SK-N-SH treated with all-trans-retinoic acid at 6 μM for 48 hours (cell line): ENCODE measurements at places on chromosomes 16 and 17.
A peak's percentile ranks its signal among the peaks of the same experiment; 100 is the strongest.

DNA sequence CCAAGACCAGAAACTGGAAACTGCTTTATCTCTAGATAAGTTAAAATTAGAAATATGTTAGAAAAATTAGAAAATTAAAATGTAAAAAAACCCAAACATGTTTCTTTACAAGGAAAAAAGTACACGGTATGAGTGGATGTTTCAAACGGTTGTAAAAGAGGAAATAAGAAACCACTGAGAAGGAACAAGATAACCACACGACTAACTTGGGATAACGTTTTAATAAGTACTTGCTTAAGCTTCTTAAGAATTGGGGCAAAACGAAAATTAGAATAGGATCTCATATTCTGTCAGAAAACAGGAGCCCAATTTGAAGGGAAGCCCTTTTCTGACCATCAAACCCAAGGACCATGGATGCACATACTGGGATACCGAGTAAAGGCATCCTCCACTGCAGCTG lies 31.0 kb downstream of the MBTPS1 start:
- ATAC-seq, result no peak

GRCh38 chr17:63337579-63337978 lies 108.5 kb downstream of the CYB561 start:
- ATAC-seq, result no peak

DNA sequence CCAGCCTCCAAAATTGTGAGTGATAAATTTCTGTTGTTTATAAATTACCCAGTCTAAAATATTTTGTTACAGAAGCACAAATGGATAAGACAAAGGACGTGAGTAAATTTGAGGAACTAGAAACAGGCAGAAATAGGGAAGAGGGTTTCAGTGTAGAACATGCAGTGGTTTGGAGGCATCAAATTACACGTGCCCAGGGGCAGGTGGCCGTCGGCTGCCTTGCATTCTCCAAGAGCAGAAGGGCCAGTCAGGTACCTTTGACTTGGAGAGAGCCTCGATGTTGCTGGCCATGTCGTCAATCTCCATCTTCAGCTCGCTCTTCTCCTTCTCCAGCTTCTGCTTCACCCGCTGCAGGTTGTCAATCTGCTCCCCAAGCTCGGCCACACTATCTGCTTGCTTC lies 54.3 kb downstream of the MYH13 start:
- no peak for ATAC-seq

GRCh38 chr17:2532146-2532720 lies 20.5 kb upstream of the METTL16 start:
- ATAC-seq, result no peak

DNA sequence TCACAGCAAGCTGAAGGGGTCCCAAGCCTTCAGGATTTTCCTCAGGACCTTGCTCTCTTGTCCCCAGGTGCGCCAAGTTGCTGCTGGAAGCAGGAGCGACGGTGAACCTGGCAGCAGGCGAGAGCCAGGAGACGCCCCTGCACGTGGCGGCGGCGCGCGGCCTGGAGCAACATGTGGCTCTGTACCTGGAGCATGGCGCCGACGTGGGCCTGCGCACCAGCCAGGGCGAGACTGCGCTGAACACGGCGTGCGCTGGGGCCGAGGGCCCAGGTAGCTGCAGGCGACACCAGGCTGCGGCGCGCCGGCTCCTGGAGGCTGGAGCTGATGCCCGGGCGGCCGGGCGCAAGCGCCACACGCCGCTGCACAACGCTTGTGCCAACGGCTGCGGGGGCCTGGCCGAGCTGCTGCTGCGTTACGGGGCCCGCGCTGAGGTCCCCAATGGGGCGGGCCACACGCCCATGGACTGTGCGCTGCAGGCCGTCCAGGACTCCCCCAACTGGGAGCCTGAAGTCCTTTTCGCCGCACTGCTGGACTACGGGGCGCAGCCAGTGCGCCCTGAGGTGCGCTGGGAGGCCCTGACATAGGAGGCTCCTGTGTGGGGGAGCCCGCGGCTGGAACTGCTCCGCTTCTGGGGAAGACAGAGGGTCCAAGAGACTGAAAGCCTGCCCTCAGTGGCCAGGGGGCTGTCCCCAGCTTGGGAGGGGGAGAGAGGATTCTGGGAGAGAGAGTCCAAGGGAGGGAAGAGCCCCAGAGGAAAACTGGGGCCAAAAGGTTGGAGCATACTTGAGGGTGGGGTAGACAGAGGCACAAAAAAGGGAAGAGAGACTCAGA lies 6.4 kb downstream of the ASB16 start:
- ATAC-seq, result no peak; the same call in 2 of the 3 replicates

GRCh38 chr16:17389384-17389783 lies 81.4 kb downstream of the XYLT1 start:
- ATAC-seq, result no peak; the same call in 1 of the 3 replicates

- no peak for ATAC-seq
These were observed 9.3 kb downstream of the CCDC102A start for GRCh38 chr16:57527027-57527426.

- no peak for ATAC-seq
These were observed 34.1 kb downstream of the MEOX1 start for GRCh38 chr17:43627653-43628052.

GRCh38 chr16:73483076-73483791 lies 435.3 kb upstream of the ZFHX3 start:
- no peak for ATAC-seq

DNA sequence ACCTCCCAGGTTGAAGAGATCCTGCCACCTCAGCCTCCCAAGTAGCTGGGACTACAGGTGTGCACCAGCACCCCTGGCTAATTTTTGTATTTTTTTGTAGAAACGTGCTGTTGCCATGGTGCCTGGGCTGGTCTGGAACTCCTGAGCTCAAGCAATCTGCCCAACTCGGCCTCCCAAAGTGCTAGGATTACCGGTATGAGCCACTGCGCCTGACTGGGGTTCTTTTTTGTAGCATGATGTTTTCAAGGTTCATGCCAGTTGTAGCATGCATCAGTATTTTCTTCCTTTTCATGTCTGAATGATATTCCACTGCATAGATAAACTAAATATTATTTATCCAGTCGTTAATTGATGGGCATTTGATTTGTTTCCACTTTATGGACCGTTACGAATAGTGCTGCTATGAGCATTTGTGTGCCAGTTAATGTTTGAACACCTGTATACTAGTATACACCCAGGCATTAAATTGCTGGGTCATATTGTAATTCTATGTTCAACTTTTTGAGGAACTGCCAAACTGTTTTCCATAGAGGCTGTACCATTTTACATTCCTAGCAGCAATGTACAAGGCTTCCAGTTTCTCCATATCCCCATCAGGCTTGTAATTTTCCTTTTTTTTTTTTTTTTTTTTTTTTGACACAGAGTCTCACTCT lies 24.8 kb upstream of the CEP20 start:
- no peak for ATAC-seq

GRCh38 chr16:88405216-88406060 lies 22.7 kb downstream of the ZNF469 start:
- peak; percentile 36; the same call in 2 of the 3 replicates for ATAC-seq

DNA sequence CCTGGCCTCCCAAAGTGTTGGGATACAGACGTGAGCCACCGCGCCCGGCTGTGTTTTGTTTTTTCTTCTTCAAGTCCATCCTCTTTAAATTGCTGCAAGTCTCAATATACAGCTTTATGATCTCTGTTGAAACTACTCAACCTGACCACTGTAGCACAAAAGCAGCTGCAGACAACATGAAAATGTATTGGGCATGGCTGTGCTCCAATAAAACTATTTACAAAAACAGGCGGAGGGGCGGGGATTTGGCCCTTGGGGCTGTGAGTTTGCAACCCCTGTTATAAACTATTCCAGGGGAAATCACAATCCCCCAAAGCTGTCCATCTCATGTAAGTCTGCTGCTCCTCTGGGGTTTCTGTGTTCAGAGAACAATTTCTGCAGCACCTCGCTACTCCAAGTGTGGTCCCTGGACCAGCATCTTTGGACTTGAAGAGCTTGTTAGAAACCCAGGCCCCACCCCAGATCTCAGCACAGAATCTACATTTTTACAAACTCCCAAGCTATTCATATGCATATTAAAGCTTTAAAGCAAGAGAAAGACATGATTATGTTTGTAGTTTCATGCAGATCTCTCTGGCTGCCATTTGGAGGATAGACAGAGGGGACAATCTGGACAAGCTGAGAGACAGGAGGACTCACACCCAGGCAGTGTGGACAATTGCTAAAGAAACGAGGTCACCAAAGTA lies 33.6 kb downstream of the TEKT5 start:
- no peak for ATAC-seq

DNA sequence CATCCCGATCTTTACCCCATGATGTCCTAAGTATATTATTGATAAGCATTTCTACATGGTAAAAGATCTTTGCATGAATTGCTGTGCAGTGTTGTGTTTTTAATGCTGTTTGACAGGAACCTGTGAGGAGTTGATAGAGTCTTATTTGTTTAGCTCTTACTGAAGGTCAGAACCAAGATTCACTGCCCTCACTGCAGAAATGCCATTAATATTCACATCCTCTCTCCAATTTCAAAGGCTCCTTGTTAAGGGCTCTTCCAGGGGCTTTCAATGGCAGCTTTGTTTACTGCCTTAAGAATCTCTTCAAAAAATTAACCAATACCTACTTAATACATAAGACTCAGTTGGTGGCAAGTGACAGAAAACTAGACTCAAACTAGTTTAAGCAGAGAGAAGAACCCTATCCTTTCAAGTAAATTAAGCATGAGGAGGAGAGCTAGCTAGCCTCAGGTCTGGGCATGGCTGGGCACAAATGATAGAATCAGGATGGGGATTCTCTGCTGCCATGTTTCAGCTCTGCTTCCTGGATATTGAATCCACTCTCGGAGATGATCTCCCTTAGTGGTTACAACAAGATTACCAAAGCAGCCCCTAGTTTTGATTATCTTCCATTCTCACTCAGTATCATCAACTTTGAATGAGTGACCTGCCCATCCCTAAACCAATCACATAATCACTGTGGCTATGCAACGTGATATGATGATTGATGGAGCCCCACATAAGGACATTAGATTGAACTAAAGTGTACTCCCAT lies 311.8 kb downstream of the CDH11 start:
- no peak for ATAC-seq

DNA sequence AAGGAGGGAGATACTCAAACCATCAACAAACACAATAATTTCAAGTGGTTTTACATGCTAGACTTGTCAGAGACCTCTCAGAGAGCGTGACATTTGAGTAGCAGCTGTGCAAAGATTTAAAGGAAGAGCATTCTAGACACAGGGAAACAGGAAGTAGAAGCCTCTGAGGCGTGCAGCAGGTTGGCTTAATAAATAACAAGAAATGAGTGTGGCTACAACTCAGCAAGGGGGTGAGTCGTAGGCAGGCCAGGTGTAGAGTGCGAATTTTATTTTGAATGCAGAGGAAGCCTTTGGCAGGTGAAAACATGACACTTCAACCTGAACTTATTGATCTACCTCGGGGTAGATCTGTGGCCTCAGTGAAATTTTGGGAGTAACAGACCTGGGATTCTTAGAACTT lies 73.2 kb upstream of the MRTFB start:
- no peak for ATAC-seq

DNA sequence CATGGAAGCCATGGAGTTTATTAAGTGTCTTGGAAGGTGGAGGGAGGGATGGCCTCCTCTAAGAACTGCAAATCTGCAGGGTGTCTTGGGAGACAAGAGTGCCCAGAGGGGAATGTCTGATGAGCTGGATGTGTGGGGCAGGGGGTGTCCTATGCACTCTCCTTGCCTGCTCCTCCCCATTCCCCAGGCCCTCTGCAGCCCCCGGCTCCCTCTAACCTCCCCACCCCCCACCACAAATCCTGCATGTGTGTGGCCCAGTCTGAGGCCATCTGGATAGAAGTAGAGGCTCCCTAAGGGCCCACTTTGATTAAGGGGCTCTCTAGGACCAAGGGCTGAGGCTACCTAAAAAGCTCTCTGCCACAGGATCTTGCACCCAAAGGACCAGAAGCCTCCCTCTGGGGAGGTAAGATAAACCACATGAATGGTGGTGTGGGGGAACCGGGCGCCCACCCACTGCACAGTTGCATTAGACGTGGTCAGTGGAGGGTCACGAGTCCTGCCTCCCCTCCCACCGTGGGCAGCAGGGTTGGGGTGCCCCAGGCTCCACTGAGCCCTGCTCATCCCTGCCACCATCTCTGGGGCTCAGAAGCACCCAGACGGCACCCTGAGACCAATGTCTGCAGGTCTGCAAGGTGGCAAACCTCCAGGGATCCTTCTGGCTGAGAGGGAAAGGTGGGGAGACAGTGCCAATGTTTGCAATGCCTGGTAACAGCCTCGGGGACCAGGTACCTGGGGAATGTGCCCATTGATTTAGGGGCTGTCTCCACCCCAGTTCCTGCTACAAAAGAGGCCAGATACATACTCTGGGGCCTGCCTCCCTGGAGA lies 618 bp downstream of the AANAT start:
- ATAC-seq, result no peak
